HS-27A (cell line): ENCODE measurements at places on chromosomes 7 and 10.

DNA sequence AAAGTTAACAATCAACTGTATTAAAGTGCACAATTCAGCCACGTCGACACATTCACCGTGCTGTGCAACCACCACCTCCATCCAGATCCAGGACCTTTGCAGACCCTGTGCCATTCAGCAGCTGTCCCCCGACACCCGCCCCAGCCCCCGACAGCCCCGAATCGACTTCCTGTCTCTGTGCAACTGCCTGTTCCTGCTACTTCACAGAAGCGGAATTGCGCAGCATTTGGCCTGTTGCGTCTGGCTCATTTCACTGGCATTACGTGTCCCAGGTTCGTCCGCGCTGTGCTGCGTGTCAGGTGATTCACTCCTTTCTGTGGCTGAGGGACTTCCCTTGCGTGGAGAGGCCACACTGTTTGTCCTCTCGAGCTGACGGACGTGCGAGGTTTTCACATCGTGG lies 33.2 kb upstream of the DNAAF5 start:
- no peak for DNase-seq

DNA sequence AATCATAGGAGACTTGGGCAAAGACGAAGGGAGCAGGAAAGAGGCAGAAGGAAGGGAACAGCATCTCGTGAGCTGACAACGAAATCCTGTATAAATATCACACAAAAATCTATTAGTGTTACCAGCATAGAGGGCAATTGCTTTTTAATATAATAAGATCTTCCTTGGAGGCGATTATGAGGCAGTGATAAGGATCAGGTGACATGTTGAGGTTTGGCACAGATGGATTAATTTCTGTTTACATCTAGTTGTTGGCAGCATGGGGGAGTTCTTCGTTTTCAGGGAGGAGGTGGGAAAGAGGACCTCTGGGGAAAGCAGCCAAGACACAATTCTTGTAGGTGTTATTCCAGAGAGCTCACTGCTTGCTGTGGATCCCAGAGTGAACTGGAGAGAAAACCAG lies 163.8 kb downstream of the PLXNA4 start:
- no peak for DNase-seq

DNA sequence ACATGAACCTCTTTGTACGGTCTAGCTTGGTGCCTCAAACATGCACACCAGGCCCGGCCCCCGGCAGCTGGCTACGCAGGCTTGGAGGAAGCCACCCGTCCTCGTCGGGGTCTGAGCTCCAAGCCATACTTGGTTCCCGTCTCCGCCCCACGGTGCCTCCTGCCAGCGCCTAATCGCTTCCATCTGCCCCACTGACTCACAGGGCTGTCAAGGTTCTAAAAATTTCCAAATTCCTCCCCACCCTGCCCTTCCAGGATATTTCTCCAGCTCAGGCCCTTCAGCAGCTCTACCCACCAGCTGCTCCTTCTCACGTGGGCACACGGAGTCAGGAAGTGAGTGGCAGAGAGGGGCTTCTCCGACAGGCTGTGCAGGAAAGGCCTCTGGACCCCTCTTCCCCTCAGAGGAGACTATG lies 38.8 kb downstream of the TMEM270 start:
- peak; percentile 83 for DNase-seq

- DNase-seq = no peak
Observed at GRCh38 chr10:73886661-73887293, 12.4 kb upstream of the CAMK2G start.

DNA sequence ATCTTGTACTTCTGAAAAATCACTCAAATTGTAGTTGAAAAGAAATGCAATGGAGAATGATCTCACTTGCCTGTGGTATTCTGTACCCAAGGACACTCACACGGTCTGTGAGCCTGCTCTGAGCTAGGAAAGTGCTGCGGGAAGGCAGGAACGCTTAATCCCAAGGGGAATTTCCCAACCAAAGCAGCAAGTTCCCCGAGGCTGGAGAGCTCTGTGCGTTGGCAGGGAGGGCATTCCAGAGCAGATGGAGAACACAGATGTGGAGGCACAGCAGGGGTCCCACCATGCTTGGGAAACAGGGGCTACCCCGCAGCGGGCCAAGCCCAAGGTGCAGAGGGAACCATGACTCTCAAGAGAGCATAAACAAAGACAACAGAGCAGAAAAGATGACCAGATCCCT lies 13.6 kb downstream of the SVIL start:
- no peak for DNase-seq

DNA sequence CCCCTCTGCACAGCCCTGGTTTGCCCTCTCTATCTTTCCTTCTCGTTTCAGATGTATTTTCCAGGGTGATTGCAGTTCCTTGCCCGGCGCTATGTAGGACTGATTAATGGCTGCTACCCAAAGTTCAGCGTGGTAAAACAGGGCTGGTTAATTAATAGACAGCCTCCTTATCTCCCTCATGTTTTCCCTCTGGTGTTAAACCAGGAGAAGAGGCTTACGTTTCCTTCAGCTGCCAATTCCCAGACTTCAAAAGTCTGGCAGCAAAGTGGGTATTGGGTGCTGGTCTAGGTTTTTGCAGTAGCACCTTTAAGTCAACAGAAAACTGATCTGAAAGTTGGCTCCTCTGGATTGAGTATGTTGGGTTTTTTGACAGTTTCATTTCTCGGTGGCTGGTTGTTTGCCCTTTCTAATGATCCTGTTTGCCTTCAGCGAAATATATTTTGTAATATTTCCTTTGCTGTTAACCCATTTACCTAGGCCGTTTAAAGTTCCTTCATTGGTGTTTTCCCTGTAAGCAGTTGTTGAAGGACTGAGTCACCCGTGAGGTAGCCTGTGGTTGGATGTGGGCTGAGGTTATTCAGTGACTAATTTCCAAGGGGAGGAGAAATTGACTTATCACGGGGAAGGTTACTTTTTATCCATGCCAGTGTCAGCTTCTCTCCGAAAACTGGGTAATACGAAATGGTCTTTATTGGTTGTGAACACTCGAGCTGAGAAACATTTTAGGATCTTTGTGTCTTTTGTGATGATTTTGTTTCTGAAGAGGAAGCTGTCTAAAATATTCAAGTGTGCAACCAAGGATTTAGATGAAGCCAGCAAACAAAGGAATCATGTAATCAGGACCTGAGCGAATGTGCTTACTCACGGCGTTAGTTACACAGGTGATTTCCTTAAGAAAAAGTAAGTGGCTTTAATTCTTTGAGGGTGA lies 257.2 kb downstream of the KIAA1217 start:
- DNase-seq = no peak

DNA sequence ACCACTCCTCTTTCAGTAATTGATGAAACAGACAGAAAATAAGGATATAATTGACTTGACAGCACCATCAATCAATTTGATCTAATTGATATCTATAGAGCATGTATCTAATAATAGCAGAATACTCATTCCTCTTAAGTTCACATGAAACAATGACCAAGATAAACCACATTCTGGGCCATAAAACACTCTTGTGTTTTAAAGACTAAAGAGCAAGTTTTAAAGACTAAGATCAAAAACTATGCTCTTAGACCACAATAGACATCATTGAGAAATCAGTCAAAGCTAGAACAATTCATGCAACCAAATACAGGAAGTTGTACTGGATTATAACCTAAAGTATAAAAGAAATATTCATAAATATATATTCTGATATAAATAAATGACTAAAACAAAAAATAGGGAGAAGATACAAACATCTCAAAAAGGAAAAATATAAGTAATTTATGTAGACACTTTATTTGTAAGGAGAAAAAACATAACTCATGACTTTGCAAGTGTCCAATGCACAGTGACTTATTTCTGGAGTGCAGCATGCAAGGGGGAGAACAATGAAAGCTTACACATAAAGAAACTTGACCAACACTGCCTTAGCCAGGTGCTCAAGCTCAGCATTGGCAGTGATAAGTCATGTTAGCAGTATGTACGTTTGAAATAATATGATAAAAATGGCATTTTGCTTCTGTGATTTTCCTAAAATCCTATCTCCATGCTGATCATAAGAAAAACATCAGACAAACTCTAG lies 312.7 kb upstream of the IGFBP3 start:
- no peak for DNase-seq
